Activated CD4-positive, alpha-beta T cell treated with anti-CD3 and anti-CD28 coated beads, Interleukin-2, amount 50 U/mL, for 16 hours (primary cell): ENCODE measurements at places on chromosomes 1 and 21.
A peak's percentile ranks its signal among the peaks of the same experiment; 100 is the strongest.

- DNase-seq, result no peak
Observed at GRCh38 chr1:184445997-184446396, 59.2 kb downstream of the C1orf21 start.

GRCh38 chr1:172821609-172822274 lies 162.8 kb downstream of the FASLG start:
- no peak for DNase-seq

DNA sequence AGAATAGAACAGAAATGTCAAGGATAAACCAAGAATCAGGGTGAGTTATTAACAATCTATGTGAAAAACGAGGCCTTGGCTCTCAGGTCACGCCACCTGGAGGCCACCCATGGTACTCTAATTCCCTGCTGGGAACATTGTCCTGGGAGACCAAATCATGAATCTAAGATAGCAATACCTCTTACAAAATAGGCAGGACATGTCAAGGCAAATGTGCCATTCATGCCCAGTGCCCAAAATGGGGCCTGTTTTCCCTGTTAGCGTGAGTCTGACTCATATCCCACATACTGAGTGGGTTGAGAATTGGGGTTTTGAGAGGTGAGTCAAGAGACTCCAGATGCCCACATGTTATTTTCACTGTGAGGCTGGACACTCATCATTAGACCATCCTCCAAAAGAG lies 380.8 kb downstream of the HHIPL2 start:
- DNase-seq, result peak; percentile 40

DNA sequence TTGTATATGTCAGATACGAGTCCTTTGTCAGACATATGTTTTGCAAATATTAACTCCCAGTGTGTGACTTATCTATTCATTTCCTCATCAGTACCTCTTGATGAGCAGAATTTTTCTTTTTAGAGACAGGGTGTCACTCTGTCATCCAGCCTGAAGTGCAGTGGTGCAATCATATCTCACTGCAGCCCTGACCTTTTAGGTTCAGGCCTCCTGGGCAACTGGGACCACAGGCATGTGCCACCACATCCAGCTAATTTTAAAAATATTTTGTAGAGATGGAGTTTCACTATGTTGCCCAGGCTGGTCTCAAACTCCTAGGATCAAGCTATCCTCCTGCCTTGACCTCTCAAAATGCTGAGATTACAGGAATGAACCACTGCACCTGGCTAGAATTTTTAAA lies 93.0 kb downstream of the HLCS start:
- DNase-seq, result no peak

- no peak for DNase-seq
Observed at GRCh38 chr1:222543817-222544216, 4.1 kb downstream of the HHIPL2 start.

DNA sequence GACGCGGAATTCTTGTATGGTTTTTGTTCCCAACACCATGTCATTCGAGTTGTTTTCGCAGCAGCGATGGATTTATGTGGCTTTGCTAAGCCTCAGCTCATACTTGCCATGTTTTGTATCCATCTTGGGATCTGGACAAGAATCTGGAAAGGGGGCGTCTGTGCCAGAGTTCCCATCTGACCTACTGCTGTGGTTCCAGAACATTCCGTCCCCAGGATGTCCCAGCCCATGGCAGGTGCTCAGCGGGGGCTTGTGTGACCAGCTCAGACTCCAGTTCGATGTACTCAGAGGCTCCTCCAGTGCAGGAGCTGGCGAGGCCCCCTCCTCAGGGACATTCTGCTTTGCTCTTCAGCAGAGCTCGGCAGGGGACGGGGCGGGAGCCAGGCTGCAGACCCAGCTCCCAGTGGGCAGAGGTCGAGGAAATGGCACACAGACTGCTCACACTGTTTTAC lies 24.0 kb upstream of the ADARB1 start:
- DNase-seq, result no peak

DNA sequence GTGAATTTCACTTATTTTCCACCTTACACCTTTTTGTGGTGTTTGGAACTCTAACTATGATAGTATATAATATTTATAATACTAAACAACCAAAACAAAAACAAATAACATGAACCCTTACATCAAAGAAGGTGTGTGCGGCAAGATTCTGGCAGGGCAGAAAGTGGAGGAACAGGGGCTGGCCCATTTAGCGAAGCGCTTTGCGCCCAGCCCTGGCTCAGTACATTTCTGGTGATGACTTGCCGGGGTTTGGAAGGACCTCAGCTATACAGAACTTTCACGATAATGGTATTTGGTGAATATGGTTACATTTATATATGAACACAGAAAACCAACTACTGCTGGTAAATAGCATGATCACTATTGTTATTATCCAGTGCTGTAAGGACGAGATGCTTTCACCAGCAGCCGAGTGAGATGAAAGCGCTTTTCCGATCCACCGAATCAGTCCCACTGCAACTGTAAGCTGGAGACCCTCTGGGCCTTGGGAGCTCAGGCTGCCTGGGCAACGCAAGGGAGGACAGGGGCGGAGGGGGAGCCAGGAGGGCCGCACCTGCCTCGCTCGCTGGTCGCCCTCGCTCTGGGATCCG lies 63.9 kb downstream of the CD247 start:
- DNase-seq, result no peak

GRCh38 chr1:72634946-72635345 lies 352.6 kb upstream of the NEGR1 start:
- no peak for DNase-seq

GRCh38 chr1:9842781-9843575 lies 19.2 kb upstream of the CLSTN1 start:
- DNase-seq, result no peak

GRCh38 chr21:42616446-42616845 lies 37.0 kb upstream of the PDE9A start:
- peak; percentile 12 for DNase-seq

- DNase-seq, result no peak
Observed at GRCh38 chr1:88891951-88892340, 579 bp upstream of the GTF2B start.

DNA sequence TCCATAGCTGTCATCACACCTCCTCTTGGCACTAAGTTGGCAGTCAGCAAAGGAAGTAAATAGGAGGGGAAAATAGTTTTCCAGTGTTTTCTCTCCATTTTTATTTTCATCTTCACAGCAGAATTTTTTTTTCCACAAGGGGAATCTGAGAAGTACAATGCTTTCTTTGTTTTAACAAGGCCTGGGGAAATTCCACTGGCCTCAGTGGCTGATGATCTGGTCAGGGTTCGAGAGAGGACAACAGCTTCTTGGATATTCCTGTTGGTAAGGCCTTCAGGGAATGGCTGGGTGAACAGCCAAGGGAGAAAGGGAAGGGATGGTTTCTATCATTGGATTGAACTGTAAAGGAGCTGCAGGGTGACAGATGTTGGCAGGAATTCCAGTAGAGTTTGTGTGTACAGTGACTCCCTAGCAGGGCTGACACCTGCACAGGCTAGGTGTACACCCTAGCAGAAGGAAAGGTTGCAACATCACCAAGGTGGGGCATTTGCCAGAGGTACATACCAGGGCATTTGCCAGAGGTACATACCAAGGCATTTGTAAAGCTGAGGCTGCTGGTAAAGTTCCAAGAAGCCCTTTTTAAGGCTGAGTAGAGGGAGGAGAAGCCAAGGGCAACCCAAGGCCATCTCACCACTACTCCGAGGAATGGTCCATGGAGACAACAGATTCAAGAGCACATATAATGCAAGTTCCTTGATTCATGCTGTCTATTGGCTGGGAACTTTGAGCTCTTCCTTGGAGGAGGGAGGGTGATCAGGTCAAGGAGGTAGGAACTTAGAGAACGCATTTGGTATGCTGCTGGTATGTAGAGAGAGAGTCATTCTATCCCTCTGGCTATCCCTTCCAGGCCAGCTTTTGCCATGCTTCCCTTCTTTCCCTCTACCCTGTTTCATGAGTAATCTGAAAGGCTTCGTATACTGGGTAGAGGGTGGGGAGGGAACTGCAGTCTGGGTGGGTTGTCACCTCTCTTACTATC lies 3.1 kb downstream of the GJA5 start:
- DNase-seq, result no peak

DNA sequence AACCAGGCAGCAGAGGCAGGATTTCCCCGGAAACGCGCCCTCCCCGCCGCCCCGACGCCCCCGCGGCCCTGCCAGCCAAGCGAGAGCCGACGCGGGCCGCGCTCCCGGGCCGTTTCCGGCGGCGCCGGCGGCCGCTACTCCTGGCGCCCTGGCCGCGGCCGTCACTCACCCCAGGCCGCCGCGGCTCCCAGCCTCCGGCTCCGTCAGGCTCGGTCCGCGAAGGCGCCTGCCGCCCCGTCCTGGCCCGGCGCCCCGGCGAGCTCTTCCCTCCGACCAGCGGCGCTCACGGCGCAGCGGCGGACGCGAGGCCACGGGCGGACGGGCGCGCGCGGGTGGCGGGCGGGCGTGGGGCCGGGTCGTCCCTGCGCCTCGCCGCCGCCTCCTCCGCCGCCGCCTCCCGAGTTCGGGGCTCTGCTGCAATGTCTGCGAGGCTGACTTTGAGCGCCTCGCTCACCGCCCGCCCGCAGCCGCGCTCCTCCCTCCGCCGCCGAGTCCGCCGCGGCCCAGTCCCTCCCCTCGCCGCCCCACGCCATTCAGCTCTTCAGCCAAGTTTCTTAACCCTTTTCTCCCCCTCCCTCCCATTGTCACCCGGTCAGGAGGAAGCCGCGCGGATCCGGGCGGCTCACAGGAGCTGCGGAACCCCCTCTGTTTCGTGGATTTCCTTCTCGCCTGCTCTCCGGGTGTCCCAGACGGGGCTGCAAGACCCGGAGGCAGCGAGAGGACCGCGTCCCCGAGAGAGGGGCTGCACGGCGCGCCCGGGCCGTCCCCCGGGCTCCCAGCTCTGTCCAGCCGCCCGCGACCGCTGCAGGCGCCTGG lies at the start of gene NRIP1:
TSS of gene NRIP1 (minus strand) at position 425 of the 816 bp plus-strand sequence. CDS start 96,808 bp downstream, outside the sequence.
- DNase-seq, result peak; percentile 72

- DNase-seq, result no peak
Observed at GRCh38 chr1:33122483-33123178, 41.7 kb downstream of the AZIN2 start.

DNA sequence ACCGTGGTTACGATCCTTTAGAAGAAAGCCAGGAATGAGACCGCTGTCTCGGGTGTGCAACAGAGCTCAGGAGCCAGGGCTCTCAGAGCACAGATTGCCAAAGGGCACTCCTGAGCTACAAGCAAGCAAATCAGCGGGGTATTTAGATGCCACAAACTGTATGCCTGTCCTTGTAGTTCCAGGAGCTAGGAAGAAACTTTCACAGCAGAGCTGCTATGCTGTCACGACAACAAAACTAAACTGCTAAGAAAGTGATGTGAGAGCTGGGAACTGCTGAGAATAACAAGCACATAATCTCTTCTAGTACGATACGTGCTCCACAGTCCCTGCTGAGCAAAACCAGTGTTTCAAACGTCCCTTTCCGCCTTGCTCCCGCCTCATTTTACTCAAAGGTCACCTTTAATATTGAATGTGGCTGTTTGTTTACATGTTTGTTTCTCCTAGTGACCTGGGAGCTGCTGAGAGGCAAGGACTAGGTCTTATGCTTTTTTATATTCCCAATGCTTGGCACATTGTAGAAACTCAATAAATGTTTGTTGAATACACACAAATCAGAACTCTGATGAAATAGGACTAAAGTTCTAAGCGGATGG lies 14.7 kb downstream of the GREM2 start:
- no peak for DNase-seq

- no peak for DNase-seq
Observed at GRCh38 chr1:214292322-214292721, 11.4 kb downstream of the SMYD2 start.

- no peak for DNase-seq
Observed at GRCh38 chr1:63739452-63739851, 34.4 kb upstream of the ROR1 start.

GRCh38 chr1:38138498-38139233 lies 92.1 kb upstream of the POU3F1 start:
- no peak for DNase-seq

- DNase-seq, result no peak
Observed at GRCh38 chr21:15061279-15061678, 3.5 kb downstream of the NRIP1 start.

DNA sequence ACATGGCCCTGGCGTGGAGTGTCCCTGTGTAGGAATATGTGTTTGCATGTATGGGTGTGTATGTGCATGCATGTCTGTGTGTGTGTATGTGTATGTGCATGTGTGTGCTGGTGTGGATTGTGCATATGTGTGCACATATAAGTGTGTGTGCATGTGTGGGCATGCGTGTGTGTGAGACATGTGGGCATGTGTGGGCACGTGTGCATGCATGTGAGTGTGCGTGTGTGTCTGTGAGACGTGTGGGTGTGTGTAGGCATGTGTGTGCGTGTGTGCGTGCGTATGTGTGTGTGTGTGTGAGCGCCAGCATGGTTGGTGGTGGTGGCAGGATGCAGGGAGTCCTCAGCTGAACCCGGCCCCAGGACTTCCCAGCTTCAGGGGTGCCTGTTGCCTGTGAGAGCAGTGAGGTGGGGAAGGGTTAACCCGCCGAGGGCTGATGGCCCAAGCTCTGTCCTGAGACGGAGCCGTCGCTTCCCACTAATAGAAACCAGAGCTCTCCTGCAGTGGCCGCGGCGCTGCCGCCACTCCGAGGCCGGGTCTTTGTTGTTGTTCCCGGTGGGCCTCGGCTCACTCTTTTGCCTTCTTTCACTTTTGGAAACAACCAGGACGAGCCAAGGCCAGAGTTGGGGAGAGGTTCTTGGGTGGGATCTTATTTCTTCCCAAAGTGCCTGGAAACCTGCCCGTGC lies 143.6 kb upstream of the ARHGEF16 start:
- no peak for DNase-seq
